ENCODE measurements at places on chromosomes 11 and 22.

DNA sequence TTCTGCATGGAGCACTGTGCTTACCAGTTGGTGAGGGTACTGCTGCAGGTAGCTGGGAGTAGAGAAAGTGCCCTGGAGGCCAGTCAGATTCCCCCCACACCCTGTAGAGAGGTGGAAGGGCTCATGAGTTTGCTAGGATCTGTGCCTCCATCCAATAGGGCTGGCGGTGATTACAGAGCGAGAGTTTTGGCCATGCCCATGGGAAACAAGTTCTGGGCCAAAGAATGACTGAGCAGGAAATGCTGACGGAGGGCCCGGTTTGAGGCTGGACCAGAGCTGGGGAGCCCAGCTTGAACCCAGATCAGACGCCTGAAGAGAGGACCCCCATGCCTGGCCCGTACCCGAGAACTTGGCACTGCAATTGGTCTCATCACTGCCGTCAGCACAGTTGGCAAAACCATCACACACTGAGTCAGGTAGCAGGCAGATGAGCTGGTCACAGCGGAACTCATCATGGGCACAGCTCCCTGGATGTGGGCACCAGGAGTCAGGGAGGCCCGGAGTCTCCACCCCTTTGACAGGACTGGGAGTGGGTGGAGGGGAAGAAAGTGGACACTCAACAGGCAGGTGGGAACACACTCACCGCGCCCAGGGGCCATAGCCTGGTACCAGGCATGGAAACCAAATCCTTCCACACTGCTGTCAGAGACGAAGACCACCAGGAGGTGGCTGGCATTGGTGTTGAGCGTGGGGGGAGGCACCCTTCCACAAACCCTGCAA lies 2.1 kb downstream of the MFRP start:
- no peak for DNase-seq

GRCh38 chr22:45859231-45860161 lies 117.5 kb downstream of the WNT7B start:
- DNase-seq: no peak

GRCh38 chr11:71431271-71431670 lies 16.9 kb downstream of the DHCR7 start:
- no peak for DNase-seq

DNA sequence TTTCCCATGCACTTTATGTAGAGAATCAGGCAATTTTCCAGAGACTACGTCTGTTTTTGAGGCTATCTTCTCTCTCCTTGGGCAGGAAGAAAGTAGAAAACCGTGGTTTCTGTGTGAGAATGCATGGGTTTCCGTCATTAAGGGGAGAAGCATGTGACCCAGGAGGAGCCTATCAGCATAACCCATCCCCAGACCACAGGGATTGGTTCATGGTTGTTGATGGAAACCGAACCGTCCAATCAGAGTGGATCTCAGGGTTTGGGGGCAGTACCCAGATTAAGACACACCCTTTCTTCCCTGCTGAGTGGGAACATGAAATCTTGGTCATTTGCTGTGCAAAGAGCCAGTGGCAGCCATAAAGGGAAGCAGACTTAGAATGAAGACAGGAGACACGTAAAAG lies 517.8 kb downstream of the MN1 start:
- DNase-seq: no peak

- DNase-seq: no peak
Observed at GRCh38 chr11:113615098-113615497, 91.0 kb downstream of the TMPRSS5 start.

GRCh38 chr11:57903441-57904123 lies 120.1 kb upstream of the OR9Q1 start:
- no peak for DNase-seq

- no peak for DNase-seq
Observed at GRCh38 chr11:12362857-12363256, 14.5 kb upstream of the PARVA start.

- DNase-seq: no peak
Observed at GRCh38 chr11:31830406-31830805, 19.3 kb upstream of the PAX6 start.

DNA sequence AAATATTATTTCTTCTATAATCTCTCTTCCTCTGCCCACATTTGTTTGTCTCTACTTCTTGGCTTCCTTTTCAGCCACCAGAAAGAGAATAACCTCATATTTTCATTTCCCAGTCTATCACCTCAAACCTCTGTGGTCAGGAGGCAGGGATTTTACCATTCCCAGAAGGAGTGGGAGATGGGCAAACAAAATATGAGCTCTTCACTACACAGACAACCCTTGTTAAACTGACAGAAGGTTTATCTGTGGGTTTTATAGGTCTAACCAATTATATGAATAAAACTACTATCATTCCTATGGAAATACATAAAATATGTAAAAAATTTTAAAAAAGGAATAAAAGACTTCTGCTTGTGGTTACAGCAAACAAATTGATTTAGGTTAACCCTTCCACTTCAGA lies 160.0 kb upstream of the TRPC6 start:
- DNase-seq: no peak

DNA sequence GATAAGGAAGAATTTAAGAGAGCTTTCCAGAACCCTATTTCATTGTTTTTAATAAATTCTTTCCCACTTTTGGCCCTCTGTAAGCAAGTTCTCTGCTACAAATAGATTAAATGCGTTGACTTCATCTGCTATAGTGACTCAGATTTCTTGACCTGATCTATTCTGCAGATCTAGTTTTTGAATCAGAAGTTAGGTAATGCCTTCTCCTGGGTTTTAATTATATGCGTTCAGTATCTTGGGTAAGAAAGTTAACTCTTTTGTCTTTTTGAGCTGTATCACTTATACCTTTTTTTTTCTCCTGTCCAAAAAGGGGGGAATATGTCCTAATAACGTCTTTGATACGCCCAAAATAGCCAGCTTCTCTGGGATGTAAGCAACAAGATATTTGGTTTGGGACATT lies 2.4 kb upstream of the HEPHL1 start:
- no peak for DNase-seq

DNA sequence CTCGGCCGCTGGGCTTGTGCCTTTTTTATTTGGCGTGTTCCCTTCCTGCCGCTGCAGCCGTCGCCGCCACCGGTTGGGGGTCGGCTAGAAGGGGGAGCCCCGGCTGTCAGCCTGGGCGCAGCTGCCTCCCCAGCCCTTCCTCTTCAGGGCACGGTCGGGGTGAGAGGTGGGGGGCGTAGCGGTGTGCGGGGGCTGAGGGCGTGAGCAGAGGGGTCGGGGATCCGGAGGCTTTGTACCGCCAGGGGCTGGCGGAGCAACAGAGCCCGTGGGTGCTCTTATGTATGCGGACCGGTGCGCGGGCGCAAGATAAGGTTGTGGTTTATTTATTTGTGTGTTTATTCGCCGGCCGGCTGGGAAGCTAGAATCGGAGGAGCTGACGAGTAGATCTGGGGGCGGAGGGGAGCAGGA lies 477 bp downstream of the ZBTB16 start:
- no peak for DNase-seq

- no peak for DNase-seq
Observed at GRCh38 chr11:12070446-12071267, 39.7 kb upstream of the MICAL2 start.

GRCh38 chr11:79054636-79055035 lies 386.2 kb downstream of the TENM4 start:
- peak; percentile 80 for DNase-seq

GRCh38 chr22:46349681-46350080 lies 14.2 kb downstream of the TRMU start:
- no peak for DNase-seq
